ENCODE measurements at places on chromosomes 3 and 15.

GRCh38 chr3:123201223-123201556 is 553 bp upstream of the SEC22A start:
- no peak for DNase-seq

DNA sequence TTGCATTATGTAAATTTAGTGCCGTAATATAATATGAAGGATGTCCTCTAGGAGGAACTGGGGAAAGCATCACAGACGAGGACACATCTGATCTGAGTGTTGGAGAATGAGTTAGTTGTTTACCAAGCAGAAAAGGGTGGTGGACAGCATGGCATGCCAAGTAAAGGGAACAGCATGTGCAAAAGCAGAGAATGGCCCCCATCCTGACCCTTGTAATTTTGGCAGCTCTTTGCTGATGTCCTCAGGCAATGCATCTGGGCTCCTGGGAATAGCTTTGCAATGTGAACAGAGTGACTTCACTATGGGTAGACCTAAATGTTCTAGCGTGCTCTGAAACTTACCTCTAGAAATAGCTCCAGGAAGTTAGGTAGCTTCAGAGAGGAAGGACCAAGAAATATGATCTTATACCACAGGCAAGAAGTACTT is 263.3 kb downstream of the LPP start:
- no peak for DNase-seq

DNA sequence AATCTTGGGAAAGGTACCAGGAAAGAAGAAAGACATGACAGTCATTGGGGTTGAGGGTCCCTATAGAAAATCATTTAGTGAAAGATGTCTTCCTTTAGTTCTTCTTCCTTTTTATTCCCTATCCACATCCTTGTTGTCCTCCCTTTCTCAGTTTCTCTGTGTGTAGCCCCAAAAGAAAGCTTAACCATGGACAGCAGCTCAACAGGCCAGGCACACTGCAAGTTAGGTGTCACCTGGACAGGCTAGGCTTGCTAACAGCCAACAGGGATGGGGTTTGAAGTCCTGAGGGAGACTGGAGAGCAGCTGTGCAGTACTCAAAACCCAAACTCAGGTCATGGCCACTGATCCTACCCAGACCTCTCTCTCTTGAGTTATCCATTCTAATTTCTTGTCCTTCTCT is 543.1 kb downstream of the TUSC7 start:
- DNase-seq: no peak

DNA sequence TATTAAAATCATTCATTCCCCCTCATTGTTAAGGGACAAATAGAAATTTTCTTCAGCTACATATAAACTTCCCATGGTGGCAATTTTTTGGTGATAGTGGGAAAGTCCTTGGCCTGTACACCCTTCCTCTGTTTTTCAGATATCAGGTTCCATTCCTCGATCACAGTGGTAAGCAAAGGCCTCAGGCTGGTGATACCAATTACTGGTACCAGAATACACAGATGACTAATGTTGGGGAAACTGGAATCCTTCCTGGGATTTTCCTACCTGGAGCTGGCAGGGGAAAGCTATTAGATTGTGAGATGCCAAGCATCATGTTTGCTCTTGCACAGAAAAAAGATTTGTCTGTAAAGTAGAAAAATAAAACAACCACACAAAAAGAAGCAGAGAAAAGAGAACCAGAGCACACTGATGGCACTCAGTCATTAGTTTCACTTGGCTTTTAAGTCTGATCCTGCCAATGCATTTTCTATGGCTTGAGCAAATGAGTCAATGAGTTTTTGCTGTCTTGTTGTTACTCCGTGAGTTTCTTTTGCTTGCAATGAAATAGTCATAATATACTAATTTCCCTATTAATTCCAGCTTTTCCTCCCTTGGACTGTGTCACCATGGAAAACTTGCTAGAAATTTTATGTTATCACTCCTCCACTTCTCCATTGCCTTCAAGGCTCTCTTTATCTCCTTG is 795.0 kb downstream of the ROBO1 start:
- DNase-seq: no peak

- no peak for DNase-seq
Measured at GRCh38 chr3:7428206-7428718, 567.3 kb downstream of the GRM7 start.

GRCh38 chr15:90869601-90870353 is 1.4 kb downstream of the FURIN start:
- DNase-seq: peak; percentile 25

DNA sequence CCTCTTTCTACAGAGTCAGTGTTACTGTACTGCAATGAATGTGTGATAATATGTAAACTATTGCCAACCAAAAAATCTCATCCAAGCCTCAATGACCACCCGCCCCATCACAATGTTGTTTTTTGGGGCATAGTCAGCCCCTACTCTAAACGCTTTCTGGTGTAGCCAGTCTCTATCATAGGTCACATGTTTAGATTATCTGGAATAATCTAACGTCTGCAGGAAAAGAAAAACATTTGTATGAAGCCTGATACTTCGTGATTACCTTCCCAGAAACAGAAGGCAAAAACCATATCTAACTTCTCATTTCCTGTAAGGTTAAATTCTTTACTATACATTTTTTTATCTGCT is 1331.8 kb upstream of the GBE1 start:
- DNase-seq: no peak

DNA sequence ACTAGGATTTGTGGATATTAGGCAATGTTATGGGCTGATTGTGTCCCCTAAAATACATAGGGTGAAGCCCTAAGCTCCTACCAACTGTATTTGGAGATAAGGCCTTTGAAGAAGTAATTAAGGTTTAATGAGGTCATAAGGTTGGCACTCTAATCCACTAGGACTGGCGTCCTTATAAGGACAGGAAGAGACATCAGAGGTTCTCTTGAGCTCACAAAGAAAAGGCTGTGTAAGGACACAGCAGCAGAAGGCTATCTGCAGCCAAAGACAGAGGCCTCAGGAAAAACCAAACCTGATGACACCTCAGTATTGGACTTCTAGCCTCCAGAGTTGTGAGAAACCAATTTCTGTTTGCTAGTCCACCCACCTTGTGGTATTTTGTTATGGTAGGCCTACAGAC is 416.7 kb downstream of the ZBTB20 start:
- no peak for DNase-seq

GRCh38 chr3:6512172-6512800 is 348.6 kb upstream of the GRM7 start:
- no peak for DNase-seq

GRCh38 chr3:51940648-51941462 is 849 bp downstream of the RRP9 start:
- DNase-seq: no peak

- no peak for DNase-seq
Measured at GRCh38 chr3:47515864-47516319, 2.4 kb upstream of the ELP6 start.

DNA sequence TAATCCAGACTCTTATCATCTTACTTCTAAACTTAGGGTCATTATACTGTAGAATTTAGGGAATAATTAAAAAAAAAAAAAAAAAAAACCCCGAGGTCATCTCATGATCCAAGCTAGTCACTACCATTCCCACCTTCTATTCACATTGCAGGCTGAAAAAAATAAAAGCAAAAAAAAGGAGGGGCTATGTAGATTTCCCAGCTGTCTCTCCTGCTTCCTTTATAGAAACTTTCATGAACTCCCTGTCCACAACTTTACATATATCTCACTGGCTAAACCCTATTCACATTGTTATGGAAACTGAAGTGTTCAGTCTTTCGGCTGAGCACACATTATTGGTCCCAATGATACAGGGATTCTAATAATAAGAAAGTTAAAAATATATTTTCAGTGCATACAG is 156.2 kb upstream of the TP63 start:
- DNase-seq: no peak

Data from SIG-M5 (cell line).